ENCODE measurements at places on chromosomes 12 and 14.
A peak's percentile ranks its signal among the peaks of the same experiment; 100 is the strongest.

DNA sequence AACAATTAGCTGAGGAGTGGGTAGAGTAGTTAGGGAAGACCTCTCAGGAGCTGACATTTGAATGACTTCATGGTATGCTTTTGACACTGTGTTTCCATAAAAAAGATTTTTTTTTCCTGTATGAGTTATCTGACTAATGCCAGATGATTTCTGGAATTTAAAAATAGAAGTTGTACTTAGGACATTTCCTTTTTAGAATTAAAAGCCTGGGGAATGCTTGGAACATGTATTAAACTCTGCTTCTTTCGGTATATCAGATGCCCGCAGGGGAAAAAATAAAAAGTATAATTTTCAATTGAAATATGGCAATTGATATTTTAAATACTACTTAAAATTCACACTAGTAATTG, 41.1 kb downstream of the BRMS1L start:
- no peak for DNase-seq

GRCh38 chr14:95293449-95293848, 26.3 kb downstream of the CLMN start:
- no peak for DNase-seq

DNA sequence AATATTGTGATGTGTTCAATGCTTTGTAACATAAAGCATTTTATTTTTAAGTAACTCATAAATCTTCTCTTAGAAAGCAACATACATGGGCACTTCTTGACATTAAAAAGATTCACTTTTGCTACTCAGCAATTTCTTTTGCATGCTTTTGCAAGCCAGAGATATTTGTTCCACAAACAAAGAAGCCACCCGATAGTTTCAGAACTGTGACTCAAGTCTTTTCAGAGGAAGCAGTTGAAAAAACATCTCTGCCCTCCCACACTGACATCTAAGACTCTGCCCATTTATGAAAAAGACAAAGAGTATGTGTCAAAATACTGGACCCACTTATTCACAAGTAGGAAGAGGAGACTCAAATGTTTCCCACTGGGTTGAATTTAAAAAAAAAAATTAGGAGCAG, 7.5 kb downstream of the APPL2 start:
- peak; percentile 60 for DNase-seq

GRCh38 chr14:54502602-54503001, 7.1 kb upstream of the CGRRF1 start:
- no peak for DNase-seq

- no peak for DNase-seq
Observed at GRCh38 chr14:48914921-48915320, 671.3 kb downstream of the RPS29 start.

DNA sequence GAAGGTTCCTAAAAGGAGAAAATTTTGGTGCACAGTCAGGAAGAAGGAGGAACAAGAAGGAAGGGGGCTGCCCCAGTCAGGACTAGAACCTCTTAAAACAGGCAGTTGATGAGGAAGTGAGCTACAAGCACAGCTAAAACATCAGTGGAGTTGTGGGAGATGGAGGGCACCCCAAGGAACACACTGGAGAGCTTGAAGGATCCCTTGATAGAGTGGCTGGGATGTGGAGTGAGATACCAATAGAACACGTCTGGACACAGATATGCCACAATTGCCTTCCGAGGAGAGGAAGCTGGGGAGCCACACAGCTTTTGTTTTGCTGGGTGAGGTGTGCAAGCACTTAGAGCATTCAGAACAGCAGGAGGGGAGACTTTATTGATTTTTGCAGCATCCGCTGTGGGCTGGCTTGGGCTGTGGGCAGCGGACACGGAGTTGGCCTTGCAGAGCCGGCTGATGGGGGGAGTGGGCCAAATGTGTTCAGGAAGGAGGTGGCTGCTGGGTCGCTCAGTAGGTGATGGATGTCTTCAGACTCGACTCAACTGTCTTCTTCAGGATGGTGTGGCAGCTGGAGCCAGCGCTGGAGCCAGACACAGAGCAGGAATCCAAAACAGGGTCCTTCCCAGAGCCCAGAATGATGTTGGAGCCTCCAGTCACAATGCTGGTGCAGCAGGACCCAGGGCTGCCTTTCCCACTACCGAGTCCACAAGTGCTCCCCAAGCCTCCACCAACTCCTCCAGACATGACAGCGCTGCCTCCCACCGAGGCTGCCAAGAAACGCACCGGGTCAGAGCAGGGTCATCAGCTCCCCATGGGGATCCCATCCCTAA, 4.7 kb upstream of the KRT79 start:
- no peak for DNase-seq

- DNase-seq: peak; percentile 99
Observed at GRCh38 chr12:20212658-20213555, 155.4 kb upstream of the PDE3A start.

DNA sequence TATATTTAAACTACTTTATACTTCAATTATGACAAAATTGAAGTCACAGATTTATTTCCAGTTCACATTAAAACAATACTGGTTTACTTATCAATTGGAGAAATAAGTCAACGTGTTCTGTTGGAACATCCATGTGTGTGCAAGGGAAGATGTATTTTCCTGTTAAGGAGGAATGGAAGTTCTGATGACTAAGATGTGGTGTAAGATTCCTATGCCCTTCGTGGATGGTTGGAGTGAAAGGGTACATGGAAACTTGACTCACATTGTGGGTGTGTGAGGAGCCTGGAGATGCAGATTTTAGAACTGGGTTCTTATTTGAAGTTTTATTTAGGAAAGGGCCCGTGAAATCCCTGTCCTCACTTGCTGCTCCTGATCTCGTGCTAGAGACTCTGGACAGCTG, 95.3 kb downstream of the CATSPERB start:
- DNase-seq: no peak

DNA sequence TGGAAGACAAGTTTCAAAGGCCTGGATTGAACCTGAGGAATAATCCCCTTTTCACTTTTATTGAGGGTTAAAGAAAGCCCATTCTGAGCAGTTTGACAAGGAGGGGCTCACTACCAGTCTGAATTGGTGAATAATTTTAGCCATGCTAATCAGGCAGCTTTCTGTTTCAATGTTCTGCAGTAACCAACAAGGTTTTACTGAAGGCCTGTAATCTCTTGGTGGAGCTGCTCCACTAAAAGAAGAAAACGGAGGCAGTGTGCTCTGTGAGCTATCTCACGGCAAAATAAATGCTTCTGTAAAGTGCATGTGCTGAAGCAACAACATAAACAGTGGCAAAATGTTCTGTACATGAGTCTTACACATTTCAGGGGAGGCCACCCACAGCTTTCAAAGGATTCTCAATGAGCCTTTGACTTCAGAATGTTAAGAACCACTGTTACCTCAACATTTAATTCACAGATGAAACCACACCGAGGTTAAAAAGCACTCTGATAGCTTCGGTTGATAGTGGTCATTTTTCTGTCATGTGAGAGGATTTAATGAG, 111.2 kb downstream of the LRIG3 start:
- DNase-seq: peak; percentile 22

- DNase-seq: no peak
Observed at GRCh38 chr12:9243999-9244649, 35.9 kb upstream of the PZP start.

- DNase-seq: no peak
Observed at GRCh38 chr12:53049571-53050318, at the start of gene TNS2. TNS2 (plus strand) TSS chr12:53050065; CDS start chr12:53050186, 121 bp downstream.

DNA sequence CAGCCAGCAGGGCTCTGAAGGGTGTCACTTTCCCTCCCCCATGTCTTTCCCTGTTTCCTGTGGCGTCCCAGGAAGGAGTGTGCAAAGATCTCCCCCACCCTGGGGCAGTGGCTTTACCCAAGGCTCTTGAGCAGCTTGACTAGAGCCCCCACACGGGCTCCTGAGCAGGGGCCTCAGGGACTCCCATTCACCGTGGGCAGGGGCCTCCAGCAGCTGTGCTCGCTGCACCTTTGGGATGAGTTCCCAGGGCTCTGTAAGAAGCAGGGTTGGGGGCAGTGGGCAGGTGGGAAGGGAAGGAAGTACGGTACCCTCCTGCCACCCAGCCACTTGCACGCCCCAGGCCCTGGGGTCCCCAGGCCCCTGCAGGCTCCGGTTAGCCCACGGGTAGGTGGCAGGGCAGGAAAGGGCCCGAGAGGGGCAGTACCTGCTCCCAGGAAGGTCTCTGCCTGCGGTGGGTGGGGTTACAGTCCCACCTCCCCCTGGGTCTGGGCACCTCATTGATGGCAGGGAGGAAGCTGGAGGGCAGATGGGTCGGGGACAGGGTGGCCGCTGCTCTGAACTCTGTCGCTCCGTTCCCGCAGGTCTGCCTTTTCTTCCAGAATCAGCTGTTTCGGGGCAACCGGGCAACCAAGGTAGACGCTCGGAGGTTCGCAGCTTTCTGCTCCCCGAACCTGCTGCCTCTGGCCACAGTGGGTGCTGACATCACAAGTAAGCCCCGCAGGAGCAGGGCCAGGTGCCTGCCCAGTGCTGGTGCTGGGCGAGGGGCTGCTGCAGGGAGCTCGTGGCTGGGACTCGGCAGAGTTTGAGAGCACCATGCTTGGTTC, 13.0 kb downstream of the ASPG start:
- DNase-seq: no peak

DNA sequence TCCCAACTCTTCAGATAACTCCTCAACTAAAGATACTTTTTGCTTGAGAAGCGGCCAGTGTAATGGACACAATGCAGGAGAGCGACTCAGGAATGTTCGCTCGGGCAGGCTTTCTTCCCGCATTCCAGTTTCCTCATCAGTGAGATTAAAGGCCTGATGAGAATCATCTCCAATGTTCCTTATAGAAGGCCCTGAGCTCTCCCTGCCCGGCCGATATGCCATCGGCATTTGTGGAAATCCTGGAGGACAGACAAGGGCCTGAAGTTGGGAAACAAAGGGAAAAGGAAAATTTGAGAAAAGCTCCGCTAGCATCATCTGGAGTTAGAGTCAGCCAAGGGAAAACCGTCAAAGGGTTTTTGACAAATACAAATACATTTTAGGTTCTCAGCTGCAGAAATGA, 38.0 kb upstream of the FOXN3 start:
- DNase-seq: no peak

GRCh38 chr12:120668868-120669840, 17.8 kb upstream of the MLEC start:
- no peak for DNase-seq

DNA sequence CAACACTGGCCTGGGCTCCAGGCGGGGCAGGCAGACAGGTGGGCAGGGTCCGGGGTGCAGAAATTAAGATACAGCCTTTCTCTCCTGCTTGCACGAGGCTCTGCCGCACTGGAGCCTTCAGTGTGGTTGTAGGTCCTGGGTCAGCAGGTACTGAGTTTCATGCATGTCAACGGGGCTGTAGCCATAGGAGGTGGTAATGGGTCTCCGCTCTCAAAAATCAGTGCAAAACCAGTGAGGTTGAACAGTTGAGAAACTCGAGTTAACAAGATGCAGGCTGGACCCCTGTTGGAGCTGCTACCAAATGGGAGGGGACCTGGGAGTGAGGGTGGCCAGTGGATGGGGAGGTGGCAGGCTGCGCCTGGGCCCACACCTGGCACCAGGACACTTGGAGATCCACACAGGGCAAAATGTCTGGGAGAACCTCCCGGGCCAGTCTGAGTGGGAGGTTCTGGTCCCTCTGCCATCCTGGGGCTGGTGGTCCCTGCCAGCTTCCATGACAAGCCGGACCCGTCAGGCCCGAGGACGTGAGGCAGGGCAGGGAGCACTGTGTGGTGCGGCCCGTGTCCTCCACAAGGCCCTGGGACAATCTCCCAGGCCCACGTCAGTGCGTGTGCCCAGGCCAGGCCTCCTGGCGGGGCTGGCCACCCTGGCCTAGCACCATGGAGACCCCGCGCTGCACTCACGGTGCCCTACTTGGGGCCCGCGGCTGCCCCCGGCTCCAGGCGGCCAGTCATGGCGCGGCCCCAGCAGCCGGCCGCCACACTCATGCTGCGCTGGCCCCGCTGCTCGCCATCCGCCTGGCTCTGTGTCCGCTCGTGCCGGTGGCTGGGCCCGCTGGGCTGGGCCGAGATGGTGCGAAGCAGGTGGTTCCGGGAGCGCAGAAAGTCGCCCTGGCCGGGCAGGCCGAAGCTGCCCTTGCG, 5.1 kb downstream of the ARL6IP4 start:
- no peak for DNase-seq

- no peak for DNase-seq
Observed at GRCh38 chr14:84857571-84857970, 672.4 kb upstream of the FLRT2 start.
